ENCODE measurements at places on chromosomes 1 and 21.

DNA sequence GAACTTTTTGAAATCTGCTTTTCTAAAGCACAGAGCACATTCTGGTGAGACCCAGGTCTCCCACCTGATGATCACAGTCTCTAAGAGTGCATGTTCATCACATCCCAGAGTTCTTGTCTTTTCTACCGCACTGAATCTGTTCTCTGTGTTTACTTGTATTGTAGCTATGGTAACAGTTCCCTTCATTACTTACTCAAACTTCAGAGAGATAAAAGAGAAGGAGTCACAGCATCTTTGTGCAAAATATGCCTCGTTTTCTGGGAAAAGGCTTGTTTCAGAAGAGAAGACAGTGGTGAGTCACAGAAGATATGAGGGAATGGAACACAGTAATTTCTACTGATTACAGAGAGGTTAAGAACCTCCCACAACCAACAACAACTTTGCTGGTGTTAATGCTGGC, 580.6 kb downstream of the PLA2G4A start:
- DNase-seq: no peak

DNA sequence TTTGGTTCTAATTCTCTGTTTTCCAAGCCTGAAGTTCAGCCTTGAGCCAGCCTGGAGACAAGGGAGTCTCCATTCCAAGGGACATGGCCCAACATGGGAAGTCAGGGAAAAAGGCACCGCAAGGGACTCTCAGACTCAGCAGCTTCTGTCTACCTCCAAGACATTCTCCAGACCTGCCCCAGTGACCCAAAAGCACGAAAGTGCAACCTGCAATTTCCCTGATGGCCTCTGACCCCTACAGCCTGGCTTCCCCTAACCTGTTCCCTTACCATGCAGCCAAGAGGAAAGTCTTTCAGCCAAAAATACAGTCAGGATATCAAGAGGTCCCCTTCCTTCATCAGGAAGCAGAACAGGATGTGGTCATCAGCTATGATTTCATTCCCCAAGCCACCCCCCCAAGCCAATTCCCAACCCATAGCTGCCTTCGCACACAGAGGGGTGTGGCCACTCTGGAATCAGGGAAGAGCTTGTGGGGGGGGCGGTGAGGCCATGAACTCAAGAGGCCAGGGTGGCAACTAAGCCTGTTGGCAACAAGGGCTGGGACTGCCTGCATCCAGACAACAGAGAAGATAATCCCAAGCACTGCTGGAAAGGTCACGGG, 59.2 kb downstream of the TIAM1 start:
- DNase-seq: no peak

GRCh38 chr1:231420959-231421545, 1.0 kb downstream of the EGLN1 start:
- peak; percentile 39 for DNase-seq

- no peak for DNase-seq
Measured at GRCh38 chr1:227911376-227911775, 36.4 kb downstream of the WNT9A start.

- DNase-seq: no peak
Measured at GRCh38 chr1:214002060-214002459, 14.3 kb downstream of the PROX1 start.

DNA sequence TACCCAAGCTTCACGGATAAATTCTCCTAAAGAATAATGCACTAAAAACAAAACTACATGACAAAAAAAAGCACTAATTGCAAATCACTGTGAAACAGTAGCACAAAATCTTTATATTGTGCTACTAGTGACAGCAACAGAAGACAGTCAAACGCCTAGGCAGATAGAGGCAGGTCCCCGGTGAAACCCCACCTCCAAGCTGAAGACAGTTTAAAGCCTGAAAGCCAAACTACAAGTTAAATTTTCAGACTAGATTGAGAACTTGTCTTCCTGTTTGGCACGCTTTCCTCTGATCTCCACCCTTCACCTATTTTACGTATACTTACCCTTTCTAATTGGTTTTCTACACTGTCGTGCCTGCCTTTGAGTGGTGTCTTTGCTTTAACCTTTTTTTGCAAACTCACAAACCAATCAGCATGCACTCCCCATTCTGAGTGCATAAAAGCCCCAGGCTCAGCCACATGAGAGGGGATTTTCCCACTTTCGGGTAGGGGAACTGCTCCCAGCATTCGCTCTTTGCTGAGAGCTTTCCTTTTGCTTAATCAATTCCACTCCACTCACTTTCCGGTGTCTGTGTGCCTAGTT, 3.6 kb upstream of the BACH1 start:
- no peak for DNase-seq

DNA sequence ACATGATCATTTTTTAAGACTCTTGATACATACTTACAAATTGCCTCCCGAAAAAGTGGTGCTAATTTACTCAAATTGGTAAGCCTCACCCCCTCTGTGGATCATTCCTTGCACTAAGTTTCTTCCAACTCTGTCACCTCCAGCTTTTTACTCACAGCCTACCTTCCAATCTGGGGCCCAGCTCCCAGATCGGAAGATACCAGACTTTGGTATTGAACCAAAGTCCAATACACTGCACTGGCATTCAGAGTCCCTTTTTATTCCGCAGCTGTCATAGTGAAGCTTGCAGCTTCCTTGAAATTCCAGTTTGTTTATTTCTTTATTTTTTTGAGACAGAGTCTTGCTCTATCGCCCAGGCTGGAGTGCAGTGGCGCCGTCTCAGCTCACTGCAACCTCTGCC, 1.8 kb upstream of the LAMTOR5 start:
- no peak for DNase-seq

GRCh38 chr1:29527314-29528004, 291.1 kb downstream of the PTPRU start:
- DNase-seq: peak; percentile 5

DNA sequence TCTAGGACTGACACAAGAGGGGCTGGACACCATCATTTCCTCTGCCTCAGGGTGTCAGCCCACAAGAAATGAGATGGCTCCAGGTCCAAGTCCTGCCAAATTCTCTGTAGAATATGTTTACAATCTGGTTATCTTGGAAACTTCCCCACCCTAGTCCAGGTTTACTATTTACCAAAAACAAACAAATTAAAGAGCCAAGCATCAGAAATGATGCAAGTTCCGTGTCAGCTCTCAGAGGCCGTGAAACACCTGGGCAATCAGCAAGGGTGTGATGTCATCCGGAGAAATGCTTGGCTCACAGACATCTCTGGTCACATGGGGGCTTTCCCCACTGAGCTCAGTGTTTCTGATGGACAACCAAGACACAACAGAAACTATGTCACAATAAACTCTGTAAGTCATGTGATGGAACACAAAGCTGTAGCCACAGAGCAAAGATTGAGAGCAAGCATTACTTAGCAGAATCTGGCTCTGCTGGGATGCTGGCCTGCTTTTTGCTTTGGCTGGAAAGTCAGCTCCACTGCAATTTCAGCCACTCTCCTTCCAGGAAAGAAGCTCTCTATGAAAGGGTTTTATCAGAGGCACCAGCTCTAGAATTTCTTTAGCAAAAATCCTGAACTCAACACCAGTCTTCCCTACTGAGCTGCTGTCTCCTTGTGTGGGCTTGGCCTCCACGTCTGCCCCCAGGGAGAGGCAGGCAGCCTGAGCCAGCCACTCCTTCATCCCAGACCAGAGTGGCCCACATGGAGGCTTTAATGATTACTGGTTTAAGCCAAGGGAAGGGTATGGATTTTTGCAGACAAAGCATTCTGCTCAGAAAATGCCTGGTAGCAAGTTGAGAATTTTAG, 55.9 kb downstream of the NENF start:
- DNase-seq: no peak

GRCh38 chr1:240967070-240967724, 355.2 kb upstream of the GREM2 start:
- no peak for DNase-seq

DNA sequence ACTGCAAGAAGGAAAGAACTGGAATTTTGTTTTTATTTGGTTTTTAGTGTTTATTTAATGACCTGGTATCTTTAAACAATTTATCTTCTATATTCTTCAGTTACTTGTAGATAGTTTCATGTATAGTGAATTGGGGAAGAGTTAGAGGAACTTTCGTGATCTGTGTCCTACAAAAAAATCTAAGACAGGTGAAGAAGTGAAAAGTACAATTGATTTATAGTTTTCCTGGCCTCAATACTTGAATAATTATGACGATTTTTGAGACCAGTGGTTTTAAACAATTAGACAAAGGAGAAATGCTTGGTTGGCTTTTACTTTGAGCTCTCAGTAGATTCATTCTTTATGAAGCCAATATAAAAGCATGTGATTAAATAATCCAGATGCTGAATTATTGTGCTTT, 7.5 kb downstream of the MIER1 start:
- DNase-seq: no peak

- no peak for DNase-seq
Measured at GRCh38 chr1:30274976-30275621, 448.3 kb downstream of the MATN1 start.
